Activated B cell treated with CpG ODN at 0.5 μM for 24 hours (primary cell): ENCODE measurements at places on chromosomes 5 and 9.
A peak's percentile ranks its signal among the peaks of the same experiment; 100 is the strongest.

DNA sequence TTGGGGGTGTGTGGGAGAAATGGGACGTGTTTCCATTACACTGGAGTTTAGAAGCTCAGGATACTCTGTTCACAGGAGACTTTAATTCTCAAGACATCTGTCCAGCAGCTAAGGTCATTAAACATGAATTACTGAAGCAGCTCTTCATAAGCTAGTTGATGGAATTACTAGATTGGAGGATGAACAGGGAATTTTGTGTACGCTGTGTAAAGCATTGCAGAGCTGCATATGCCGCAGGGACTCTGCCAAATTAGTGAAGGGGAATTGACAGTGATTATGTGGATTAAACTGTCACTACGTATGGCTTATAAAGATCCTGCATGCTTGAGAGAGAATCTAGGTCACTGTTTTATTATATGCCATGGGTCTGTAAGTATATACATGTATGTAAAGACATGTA lies 177.5 kb upstream of the TBC1D2 start:
- DNase-seq = no peak

GRCh38 chr5:891837-892393 lies 686 bp downstream of the BRD9 start:
- peak; percentile 22 for DNase-seq

- DNase-seq = no peak
Measured at GRCh38 chr9:1495282-1496030, 445.3 kb downstream of the DMRT2 start.

GRCh38 chr5:173200356-173200755 lies 34.6 kb downstream of the NKX2-5 start:
- no peak for DNase-seq

GRCh38 chr5:14816999-14817761 lies 54.4 kb downstream of the ANKH start:
- no peak for DNase-seq

GRCh38 chr5:171570244-171570825 lies 150.9 kb downstream of the FGF18 start:
- DNase-seq = no peak

DNA sequence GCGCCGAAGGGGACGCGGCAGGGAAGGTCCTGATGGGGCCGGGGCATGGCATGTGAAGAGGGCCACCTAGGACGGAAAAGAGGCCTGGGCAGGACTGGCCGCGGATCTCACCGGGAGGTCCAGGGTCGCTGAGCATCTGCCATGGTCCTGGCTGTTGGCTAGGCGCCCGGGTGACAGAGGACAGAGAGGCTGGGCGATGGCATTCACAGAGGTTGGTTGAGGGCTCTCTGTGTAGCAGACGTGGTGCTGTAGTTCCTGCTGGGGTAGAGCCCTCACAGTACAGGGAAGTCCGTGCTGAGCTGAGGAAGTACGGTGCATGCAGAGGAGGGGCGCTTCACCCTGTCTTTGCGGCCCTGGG lies 427 bp downstream of the PCYOX1L start:
- no peak for DNase-seq

DNA sequence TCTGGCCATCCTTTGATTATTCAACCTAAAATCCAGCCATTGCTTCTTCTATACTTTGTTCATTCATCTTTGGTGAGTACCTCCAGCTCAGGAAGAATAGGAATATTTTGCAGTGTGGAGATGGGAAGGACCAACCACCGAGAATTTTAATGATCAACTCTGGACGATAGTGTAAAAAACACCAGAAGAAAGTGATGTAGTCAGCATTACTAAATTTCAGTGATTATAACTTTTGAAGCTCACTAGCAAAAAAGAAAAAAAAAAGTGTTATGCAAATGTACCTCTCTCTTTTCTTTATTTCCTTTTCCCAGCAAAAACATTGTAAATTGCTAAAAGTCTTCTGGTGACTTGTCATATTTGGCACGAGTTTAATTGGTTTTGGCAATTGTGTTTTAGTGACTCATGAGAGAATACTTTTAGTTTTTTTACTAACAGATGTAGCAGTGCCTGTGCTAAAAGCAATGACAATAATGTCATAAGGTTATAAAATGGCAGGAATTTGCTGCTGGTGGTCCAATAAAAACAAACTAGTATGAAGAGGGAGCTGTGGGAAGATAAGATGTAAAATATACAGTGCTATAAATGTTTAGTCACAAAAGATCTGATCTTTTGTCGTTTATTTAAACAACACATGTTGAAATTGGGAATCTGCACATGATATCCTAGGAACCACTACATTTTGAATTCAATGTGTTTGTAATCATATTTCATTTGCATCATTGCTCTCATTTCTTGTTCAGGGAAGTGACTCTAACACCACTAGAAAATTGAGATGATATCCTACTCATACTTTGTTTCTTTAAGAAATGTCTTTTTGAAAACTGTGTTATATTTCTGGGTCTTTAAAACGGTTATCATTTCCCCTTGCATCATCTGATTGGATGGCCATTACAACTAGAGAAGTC lies 81.3 kb upstream of the ERCC6L2 start:
- DNase-seq = no peak

- DNase-seq = no peak
Measured at GRCh38 chr5:7597059-7597642, 201.2 kb downstream of the ADCY2 start.

GRCh38 chr5:154519359-154519758 lies 41.3 kb upstream of the HAND1 start:
- DNase-seq = no peak

GRCh38 chr5:154729613-154730012 lies 25.6 kb upstream of the LARP1 start:
- no peak for DNase-seq

GRCh38 chr9:125255781-125256391 lies 5.7 kb upstream of the GAPVD1 start:
- DNase-seq = no peak

DNA sequence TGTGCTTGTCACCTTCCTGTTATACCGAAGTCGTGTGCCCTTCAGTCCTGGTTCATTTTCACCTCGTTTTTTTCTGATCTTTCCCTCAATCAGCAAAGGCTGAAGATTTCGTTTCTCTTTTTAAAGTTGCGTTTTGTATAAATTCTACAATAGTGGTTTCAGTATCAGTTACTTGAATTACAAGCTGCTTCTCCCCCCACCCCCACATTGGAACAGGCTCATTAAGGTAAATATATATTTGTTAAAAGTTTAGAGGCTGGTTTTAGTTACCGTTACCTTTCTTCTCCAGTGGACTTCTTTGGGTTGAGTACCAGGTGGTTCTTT lies 881 bp downstream of the SUB1 start:
- DNase-seq = no peak

DNA sequence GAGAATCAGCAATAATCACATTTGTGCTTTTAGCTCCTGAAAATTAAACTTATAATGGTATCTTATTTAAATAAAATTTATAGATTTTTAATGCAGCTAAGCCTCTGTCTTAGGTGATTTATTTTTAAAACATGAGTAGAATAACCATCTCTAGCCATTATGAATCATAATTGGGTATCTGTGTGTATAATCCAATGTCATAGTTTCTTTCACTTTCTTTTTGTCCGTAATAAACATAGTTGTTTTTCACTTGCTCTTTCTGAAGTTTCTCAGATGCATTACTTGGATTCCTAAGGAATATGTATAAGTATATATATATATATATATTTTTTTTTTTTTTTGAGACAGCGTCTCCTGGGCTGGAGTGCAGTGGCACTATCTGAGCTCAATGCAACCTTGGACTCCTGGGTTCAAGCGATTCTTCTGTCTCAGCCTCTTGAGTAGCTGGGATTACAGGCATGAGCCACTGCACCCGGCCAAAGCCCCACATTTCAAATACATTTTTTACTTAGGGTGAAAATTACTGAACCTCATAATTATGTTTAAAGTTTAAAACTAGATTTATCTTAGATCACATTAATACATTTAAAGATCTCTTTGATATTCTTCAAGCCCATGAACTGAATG lies 377.1 kb downstream of the PRDM9 start:
- no peak for DNase-seq

DNA sequence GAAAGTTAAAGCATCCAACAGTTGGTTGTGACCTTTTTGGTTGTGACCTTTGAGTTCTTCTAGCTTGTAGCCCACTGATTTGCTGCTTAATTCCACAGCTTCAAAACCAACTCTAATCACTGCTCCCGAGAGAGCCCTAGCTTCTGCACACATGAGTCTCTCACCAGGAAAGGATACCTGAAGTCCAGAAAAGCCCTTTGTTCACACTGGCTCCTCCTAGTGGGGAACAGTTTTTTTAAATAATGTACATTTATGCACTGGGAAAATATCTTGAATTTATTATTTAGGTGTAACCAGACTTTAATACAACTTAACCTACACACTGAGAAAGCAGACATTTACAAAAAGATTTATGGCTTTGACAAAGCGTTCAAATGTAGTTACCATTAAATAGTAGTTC lies 120.2 kb upstream of the CCDC152 start:
- DNase-seq = no peak

DNA sequence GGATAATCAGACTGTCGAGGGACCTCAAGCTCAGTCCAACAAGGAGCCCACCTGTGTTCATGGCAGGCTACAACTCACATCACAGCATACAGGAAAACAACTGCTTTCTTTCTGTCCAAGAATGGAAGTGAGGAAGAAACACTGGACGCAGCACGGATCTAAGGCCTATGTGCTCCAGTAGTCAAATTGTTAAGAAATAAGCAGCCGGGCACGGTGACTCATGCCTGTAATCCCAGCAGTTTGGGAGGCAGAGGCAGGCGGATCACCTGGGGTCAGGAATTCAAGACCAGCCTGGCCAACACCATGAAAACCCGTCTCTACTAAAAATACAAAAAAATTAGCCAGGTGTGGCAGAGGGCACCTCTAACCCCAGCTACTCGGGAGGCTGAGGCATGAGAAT lies 427.8 kb downstream of the BNC2 start:
- no peak for DNase-seq

DNA sequence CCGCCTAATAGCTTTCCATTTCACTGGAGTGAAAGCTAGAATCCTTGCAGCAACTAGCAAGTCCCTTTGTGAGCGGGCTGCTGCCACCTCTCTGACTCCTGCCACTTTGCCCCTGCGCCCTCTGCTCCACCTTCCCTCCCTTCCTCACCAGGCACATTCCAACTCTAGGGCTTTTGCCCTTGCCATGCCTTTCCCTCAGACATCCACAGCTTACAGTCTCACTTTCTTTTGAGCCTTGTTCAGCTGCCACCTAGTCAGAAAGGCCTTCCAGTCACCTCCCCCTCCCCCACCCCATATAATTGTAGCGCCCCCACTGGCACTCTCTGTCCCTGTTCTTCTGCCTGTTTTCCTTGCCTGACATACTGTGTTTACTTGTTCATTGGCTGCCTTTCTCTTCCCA lies 31.0 kb downstream of the CYSTM1 start:
- no peak for DNase-seq

GRCh38 chr9:121038362-121038761 lies 11.7 kb downstream of the C5 start:
- no peak for DNase-seq

DNA sequence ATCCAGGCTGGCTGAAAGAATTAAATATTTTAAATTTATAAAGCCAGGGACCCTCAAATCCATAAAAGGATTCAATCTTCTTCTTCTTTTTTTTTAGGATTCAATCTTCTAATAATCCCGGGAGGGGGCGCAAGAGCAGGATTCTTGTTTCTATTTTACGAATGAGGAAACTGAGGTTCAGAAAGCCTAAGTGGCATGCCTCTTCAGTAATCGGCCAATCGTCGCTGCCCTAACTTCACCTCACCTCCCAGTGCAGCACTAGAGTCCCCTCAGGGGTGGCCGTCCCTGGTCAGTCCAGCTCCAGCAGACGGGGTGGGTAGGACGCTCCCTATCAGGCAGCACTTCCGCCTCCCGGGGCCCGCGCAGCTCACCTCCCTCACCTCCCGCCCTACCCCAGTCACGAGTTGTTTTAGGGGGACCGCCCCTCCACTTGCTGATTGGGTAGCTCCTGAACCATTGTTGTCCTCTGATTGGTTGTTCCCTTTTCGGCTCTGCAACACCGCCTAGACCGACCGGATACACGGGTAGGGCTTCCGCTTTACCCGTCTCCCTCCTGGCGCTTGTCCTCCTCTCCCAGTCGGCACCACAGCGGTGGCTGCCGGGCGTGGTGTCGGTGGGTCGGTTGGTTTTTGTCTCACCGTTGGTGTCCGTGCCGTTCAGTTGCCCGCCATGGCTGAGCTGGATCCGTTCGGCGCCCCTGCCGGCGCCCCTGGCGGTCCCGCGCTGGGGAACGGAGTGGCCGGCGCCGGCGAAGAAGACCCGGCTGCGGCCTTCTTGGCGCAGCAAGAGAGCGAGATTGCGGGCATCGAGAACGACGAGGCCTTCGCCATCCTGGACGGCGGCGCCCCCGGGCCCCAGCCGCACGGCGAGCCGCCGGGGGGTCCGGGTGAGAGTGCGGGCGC lies at the start of gene CLTA:
TSS of gene CLTA (plus strand) at position 534 of the 902 bp plus-strand sequence. CDS start at position 670, 136 bp downstream.
- peak; percentile 84 for DNase-seq

- DNase-seq = peak; percentile 65
Measured at GRCh38 chr5:159098603-159099436, 896 bp downstream of the EBF1 start.

GRCh38 chr9:3929345-3930047 lies 370.4 kb downstream of the GLIS3 start:
- no peak for DNase-seq
